HL-60 (cell line): ENCODE measurements at places on chromosomes 16 and 17.
A peak's percentile ranks its signal among the peaks of the same experiment; 100 is the strongest.

DNA sequence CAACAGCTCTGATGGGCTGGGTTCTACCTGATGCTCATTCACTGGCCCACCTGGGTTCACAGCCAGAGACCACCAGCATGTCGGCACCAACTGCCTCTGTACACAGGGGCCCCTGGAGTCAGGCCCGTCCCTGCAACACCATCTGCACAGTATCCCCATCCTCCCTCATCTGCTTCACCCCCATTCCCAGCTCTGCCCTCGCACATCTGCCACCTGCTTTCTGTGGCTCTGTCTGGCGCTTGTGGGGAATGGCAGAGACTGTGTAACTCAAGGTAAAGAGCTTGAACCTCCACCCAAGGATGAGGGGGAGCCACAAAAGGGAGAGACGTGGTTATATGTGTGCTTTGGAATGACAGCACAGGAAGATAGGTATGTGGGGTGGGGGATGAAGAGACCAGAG, 27.2 kb downstream of the SMPD3 start:
- no peak for DNase-seq

DNA sequence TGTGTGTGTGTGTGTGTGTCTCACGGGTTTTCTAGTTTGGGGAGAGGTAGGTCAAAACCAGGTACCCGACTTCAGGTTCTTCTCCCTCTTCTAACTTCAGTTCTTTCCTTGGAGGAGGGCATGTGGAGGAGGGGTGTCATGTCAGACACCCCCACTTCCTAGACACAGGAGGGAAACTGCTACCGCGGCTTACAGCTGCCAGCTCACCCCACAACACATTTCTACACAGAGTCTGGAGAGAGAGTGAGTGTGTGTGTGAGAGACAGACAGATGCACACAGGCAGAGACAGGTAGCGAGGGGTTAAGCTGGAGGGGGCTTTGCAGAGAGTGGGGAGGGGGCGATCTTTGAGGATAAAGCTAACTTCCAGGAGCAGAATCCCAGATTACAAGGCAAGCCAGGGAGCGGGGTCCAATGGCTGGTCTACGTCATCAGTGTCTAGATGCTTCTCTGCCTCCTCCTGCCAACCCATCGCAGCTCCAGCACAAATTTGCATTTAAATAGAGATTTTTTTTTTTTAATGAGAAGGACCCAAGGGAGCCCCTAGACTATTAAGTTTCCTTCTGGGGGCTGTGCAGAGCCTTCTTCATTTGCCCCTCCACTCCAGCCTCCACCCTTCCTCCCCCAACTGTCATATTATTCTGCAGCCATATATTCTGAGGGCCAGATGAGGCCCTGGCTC, 48.9 kb downstream of the MRM1 start:
- no peak for DNase-seq

DNA sequence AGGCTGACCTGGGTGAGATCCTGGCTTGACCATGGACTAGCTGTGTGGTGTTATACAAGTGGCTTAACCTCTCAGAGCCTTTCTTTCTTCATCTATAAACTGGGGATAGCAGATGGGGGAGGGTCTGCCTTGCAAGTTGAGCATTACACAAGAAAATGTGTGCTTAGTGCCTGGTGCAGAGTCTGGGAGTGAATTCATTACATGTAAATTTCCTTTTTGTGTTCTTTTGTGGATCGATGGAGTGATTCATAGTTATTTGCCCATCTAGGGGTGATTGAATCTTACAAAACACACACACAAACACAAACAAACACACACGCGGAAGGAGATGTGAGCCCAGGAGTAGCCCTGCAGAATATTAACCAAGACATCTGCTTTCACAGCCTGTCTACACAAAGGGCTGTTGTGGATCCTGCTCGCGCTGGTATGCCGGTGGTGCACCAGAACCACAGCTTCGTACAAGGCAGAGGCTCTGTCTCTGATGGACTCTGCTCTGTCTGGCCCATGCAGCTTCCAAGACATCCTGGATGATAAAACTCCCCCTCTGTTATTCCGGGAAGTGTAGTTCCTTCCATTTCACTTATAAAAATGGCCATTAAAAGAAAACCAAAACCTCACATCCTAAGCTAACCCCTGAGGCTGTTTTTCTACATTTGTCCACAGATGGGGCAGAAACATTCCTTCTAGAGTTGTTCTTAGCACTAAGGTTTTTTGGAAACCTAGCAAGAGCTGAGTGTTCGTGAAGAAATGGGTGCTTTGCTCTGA, 86.1 kb downstream of the UTP18 start:
- no peak for DNase-seq

DNA sequence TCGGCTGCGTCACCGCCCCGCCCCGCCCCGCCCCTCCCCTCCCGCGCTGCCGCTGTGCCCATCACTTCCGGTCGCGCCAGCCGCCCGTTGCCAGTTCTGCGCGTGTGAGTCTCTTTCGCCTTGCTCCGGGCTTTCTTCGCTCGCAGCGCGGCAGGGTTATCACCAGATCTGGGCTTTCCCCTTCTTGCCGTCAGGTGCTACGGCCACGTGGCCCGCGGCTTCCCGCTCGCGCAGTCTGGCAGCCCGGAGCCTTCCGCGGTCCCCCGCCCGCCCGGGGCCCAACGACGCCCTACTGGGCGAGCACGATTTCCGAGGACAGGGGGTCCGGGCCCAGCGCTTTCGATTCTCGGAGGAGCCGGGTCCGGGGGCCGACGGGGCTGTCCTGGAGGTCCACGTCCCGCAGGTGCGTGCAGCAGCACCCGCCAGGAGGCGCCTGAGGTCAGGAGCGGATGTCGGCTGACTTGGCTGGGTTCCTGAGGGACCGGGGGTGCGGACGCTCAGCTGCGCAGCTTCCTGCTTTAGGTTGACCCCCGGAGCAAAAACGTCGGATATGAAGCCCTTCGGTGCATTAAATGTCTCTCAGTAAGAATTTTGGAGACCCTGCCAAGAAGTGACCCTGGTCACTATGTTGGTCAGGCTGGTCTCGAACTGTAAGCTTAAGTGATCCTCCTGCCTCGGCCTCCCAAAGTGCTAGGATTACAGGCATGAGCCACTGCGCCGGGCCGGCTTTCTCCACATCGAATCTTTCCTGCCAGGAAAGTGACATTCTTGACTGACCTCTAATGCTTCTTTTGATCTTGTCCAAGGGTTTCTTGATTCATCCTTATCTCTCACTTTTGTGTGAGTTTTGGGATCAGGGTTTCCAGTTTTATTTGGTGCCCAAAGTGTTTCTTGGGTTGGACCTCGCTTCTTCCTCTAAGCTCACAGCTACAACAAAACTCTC, at the start of gene METTL23:
TSS of gene METTL23 (plus strand) at position 64 of the 943 bp plus-strand sequence. CDS start 2,872 bp downstream, outside the sequence.
- DNase-seq: no peak

DNA sequence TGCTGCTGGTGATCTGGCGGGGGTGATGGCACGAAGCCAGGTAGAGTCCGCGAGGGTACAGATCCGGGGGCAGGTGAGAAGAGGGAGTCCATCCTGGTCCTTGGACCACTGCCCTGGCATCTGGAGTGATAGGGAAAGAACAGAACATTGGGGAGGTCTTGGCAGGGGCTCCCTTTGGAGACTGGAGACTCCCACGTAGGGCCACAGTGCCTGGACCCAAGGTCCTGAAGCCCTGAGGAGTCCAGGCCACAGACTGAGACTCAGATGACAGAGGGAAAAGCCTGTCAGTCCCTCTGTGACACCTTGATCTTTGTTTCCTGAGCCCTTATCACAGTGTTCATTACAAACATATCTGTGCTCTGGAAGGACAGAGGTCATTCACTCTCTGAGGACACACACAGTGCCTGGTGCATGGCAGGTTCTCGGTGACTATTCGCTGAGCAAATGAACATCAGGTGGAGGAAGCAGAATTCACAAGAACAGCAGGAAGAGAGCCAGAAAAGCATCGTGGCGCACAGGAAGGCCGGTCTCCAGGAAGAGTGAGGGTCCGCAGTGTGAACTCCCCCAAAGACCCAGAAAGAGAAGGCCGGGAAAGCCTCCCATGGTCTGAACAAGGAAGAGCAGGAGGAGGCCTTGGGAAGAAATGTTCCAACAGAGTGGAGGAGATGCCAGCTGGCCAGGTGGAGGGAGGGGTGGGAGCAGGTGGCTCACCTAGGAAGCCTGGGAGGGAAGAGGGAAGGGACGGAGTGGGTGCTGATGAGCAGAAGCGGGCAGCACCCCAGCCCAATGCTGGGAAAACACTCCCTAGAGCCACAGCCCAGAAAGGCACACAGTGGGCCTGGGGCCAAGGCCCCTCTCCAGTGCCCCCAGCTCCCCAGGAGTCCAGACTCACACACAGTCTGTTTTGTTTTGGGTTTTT, 20.5 kb downstream of the PEMT start:
- DNase-seq: no peak

DNA sequence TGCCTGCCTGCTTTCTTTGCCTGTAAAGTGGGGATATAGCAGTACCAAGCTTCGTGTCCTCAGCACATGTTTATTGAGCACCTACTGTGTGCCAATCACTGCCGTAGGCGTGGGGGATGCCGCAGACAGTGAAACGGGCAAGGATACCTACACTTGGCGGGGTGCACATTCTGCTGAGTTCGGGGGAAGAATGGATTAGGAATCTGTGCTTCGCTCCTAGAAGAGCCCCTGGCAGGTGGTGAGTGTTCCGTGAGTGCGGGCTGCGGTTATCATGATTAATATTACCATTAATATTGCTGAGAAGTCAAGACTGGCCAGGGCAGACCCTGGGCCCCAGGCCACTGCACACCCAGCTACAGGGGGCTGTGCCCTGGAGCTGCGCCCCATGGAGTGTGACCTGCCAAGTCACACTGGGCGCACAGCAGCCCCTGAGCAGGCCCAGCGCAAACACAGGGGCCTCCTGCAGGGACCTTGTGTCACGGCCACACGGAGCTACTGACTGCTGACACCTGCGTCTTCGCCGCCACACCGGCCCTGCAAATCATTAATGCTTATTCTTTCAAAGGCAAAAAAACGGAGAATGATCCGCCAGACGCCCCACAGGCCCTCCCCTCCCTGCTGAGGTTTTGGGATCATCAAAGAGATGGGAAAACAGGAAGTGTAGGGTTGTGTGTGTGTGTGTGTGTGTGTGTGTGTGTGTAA, 213.4 kb upstream of the GSE1 start:
- no peak for DNase-seq

DNA sequence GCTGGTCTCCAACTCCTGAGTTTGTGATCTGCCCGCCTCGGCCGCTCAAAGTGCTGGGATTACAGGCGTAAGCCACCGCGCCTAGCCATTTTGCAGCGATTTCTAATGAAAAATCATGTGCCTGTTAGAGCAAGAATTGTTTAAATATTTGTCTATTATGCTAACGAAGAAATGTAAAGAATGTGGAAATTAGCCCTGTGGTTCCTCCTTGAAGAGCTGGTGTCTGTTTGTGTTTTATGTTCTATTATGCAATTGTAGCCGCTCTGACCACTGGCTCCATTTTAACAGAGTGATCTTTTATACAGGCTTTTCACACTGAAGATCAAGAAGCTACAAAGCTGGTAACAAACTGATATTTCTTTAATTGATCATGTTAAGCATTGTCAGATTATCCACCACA, 217.3 kb downstream of the USP22 start:
- peak; percentile 14 for DNase-seq

DNA sequence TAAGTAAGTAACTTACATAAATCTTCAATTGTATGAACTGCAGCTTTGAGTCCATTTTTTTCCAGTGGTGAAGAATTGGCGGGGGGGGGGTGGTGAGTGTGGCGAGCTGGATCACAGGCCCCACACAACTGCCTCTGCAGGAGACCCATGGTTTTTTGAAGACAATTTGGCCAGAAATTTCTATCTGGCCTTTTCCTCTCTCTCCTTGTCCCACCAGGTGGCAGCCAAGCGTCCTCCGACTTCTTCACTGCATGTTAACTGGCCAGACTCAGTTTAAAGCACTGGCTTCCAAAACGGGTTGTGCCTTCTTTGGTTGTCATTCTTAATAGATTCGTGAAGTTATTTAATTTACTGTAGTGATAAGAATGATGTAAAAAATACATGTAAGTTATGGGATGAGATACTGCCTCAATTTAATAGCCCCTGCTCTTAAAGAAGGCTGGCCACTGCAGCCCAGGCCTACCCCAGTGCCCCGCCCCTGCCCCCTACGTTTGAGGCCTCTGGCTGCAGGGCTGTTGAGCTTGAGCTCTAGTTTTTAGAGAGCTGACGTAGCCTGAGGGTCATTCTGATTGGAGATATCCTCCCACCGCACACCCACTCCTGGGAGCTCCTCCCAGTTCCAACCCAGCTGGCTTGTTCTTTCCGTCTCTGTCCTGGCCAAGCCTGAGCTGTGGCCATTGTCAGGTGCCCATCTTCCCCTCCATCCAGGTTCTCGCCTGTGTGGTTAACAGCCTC, 36.4 kb downstream of the AKAP1 start:
- DNase-seq: peak; percentile 31

DNA sequence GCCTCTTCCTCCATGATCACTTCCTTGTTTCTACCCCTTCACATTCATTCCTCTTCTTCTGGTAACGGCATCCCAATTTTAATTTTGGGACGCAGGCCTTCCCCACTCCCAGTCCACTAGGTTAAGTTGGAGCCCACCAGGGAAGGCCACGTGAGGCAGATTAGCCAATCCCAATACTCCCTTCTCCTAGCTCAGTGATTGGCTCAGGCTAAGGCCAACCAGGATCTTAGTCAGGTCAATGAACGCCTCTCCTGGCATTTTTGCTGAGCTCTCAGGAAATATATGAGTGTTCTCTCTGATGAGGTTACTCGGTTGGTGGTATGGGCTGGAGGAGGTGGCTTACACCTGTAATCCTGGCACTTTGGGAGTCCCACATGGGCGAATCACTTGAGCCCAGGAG, 15.4 kb downstream of the SEZ6L2 start:
- DNase-seq: no peak

DNA sequence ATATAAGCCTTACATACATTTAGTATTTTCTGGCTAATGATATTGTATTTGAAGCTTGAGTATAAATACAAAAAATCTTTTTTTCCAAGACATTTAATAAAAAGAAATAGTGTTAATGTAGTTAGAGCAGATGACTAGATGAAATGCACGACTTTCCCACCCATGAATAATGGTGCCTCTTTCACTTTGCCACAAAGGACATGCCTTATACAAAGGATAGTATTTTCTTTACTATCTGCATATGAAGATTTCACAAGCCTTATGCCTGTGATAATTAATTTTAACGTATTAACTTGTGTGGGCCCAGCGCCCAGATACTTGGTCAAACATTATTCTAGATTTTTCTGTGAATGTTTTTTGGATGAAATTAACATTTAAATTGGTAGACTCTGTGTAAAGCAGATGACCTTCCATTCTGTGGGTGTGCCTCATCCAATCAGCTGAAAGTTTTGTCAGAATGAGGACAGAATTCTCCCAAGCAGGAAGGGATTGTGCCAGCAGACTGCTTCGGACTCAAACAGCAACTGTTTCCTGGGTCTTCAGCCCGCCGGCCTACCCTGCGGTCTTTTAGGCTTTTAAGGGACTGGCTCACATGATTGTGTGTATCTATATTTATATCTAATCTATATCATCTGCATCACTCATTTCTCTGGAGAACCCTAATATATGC, 115.4 kb downstream of the USP22 start:
- no peak for DNase-seq

DNA sequence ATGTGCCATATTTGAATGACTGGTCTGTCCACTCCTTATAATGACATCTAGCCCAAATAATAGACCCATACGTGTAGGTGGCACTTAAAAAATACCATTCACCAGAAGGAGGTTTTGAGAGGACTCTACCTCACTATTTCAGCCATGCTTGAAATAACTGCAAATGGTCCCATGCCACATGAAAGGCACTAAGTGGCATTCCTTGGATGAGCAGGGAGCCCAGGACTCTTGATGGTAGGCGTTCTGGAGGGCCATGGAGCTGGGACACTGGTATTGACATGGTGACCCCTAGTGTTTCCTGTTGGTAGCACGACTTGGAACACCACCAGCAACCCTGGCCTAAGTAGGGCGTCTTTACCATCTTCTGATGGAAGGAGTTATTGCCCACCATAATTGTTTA, 148.7 kb upstream of the ZFHX3 start:
- peak; percentile 64 for DNase-seq

GRCh38 chr17:75472119-75472518, 15.7 kb downstream of the TMEM94 start:
- DNase-seq: no peak

GRCh38 chr16:2045965-2046892, 1.4 kb downstream of the NTHL1 start:
- no peak for DNase-seq
